D721Med (cell line): ENCODE measurements at places on chromosomes 7 and 10.

DNA sequence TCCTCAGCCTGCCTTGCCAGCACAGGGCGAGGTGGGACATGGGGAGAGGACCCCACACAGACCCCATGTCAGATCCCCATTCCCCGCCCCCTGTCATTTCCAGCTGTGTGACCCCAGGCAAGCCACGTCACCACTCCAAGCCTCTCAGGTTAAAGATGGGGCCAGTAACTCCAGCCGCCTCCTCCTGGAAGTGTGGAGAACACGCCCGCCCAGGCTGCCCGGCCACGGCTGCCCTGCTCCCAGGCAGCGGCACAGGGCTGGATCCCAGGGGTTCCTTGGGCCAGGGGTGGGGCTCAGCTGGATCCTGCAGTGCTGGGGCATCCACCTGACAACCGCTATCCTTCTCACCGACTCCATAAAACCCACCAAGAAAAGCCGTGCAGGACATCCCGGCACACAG lies 86.1 kb downstream of the PDGFA start:
- no peak for DNase-seq

DNA sequence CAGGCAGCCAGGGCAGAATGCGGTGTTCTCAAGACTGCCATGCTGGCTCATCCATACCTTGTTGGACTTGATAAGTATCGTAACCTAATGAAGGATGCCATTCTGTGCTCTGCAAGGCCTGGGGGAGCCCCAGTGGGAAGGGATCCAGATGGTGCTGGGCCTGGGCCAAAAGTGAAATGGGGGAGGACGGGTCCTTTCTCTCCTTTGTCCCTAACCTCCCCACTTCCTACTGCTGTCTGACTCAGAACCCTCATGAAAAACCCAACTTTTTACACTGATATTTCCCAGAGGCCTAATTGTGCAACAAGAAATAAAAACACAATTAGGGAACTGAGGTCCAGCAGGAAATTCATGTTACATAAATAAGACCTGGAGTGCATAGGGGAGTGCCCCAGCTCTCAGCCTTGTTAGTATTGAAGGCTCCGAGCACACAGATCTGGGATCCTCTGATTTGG lies 193.7 kb upstream of the SVIL start:
- DNase-seq = no peak

DNA sequence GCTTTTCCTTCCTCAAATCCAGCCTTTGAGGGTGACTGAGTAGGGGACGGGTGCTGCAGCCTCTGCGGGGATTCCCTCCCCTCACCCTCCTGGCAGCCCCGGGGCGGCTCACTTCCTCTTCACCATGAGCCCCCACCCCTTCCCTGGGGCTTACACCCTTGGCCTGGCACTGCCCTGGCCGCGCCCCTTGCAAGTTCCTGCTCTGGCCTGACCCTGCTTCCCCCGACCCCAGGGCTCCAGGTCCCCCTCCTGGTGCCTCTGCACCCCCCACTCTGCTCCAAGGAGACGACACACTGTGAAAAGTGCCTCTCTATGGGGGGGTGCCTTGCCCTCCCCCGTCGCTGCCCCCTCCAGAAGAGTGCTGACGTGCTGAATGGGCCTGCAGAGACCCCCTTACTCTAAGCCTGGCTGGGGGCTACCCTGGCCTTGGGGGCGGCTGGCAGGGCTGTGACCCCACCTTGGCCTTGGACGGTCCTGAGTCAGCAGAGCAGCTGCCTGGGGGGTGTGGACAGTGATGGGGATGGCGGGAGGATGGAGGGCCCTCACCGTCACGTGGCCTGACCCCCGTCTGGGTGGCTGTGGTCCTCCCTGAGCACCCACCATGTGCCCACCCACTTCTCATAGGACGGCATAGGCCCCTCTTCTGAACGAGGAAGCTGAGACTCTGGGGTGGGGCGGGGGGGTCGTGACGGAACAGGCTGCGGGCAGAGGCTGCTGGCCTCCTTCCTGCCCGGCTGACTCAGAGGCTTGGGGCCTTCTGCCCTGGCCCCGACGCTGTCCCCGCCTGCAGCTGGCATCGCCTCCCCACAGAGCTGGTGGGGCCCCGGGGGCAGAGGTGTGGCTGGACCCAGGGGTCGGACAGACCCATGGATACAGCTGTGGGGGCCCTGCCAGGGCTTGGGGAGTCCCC lies 9.8 kb downstream of the LFNG start:
- DNase-seq = no peak

- DNase-seq = no peak
These were observed 1175.3 kb upstream of the LRRN3 start for GRCh38 chr7:109915670-109916069.

- DNase-seq = no peak
These were observed 136.9 kb downstream of the CFTR start for GRCh38 chr7:117616694-117617093.

DNA sequence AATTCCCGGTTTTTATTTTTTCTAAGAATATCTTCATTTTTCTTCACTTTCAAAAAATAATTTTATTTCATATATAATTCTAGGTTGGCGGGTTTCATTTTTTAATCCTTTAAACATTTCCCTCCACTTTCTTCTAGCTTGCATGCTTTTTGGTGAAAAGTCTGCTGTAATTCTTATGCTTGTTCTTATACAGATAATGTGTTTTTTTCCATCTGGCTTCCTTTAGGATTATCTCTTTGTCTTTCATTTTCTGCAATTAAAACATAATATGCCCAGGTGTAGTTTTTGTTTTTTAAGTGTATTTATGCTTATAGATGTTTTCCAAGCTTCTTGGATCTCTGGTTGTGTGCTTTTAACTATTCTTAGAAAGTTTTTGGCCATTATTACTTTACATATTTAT lies 341.3 kb upstream of the SEMA3C start:
- DNase-seq = no peak

DNA sequence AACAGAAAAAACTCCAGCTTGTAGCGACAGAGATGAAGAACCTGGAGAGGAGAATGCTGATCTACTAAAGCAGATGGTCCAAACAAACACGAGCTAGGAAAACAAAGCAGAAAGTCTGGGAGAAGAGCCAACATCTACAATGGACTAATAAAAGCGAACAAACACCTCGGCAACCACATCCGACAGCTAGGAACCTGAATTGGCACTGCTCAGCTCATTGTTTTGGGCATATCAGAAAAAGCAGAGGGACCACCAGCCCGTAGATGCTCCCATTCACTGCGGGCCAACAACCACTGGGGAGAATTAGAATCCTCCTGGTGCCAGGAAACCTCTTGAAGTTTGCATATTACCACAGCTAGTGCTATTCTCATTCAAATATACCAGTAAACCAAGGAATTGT lies 204.7 kb downstream of the NXPH1 start:
- no peak for DNase-seq

- no peak for DNase-seq
These were observed 6.9 kb downstream of the C10orf120 start for GRCh38 chr10:122692744-122693143.

DNA sequence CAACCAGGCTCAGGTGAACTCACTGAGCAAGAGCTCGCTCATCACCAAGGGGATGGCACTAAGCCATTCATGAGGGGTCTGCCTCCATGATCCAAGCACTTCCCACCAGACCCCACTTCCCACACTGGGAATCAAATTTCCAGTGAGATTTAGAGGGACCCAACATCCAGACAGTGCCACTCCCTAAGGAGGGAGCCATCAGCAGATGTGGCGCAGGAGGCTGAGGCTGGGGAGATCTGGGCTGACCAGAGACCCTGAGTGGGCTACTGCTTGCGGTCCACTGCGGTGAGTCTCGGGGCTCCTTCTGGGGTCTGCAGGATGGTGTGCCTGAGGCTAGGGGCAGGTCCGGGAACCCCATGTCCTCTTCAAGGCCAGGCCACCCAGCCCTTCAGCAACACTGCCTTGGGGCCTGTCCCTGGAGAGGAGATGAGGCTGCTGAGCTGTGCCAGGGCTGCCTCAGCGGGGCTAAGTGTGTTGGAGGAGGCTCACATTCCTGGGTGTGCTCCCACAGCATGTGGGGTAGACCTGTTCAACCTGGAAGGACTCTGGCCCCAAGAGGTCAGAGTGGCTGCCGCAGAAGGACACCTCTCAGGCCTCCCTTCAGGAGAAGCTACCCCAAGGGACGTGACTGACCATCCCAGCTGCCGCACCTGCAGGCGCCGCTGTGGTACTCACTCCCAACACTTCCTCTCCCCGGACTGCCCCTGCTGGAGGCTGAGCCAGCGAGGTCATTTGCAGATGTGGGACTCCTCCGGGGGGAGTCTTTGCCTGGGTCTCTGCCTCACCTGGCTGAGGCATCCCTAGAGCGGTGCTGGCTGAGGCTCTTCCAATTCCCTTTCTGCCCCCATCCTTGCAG lies 22.3 kb upstream of the PCBD1 start:
- no peak for DNase-seq

GRCh38 chr7:45184326-45185027 lies 26.9 kb downstream of the RAMP3 start:
- no peak for DNase-seq
